ENCODE measurements at places on chromosomes 3 and 15. TPM values are rescaled to one million over a fixed set of nuclear protein-coding genes. Genes with fewer than 3 reads are reported as not detected.

- no peak for DNase-seq
- no peaks in the 10 kb centered on the region for H3K27me3 ChIP-seq
- H3K4me3 ChIP-seq = no peak overlapping the region
- H3K36me3 ChIP-seq = no peaks in the 10 kb centered on the region
- no peak overlapping the region for H3K27ac ChIP-seq
These were observed 14.2 kb upstream of the ANKDD1A start for GRCh38 chr15:64897345-64897985.

- no peaks in the 10 kb centered on the region for H3K36me3 ChIP-seq
- peaks cover 14% of the 10 kb centered on the region for H3K4me1 ChIP-seq
- no peak for DNase-seq
- H3K4me3 ChIP-seq = peak overlapping the region; percentile 84
These were observed 1.3 kb downstream of the PIK3CA start for GRCh38 chr3:179149406-179149867.

- no peaks in the 10 kb centered on the region for H3K27me3 ChIP-seq
- H3K27ac ChIP-seq = no peak overlapping the region
- H3K36me3 ChIP-seq = no peaks in the 10 kb centered on the region
- no peak for DNase-seq
These were observed 25.3 kb downstream of the EPHB3 start for GRCh38 chr3:184586851-184587250.

DNA sequence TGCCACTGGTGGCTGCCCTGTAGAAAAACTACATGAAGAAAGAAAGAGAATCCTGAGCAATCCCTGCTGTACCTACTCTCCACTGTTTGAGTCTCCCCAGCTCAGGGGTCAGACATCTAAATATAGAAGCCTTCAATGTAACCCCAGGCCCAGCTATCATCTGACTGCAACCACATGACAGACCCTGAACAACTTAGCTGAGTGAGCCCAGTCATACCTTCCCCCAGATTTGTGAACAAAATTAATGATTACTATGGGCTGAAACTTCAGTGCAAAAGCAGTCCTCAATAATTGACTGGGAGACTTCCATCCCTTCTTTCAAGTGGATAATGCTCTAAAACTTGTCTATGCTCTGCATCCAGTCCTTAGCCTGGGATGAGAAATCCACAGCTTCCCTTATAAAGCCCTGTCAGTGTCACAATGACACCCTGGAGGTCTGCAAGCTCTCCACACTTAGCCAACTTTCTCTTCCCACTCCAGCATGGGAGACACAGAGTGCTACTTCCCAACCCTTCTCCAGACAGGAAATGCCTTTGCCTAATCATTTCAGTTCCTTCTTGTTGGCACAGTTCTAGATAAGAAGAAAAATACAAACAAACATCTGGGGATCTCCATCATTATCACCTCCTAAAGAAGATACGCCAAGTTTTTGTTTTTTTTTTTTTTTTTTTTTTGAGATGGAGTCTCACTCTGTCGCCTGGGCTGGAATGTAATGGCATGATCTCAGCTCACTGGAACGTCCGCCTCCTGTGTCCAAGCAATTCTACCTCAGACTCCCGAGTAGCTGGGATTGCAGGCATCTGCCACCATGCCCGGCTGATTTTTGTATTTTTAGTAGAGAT is 198.5 kb upstream of the GADL1 start:
- H3K36me3 ChIP-seq = no peaks in the 10 kb centered on the region
- no peak overlapping the region for H3K27ac ChIP-seq
- no peak for DNase-seq
- H3K4me3 ChIP-seq = no peak overlapping the region

DNA sequence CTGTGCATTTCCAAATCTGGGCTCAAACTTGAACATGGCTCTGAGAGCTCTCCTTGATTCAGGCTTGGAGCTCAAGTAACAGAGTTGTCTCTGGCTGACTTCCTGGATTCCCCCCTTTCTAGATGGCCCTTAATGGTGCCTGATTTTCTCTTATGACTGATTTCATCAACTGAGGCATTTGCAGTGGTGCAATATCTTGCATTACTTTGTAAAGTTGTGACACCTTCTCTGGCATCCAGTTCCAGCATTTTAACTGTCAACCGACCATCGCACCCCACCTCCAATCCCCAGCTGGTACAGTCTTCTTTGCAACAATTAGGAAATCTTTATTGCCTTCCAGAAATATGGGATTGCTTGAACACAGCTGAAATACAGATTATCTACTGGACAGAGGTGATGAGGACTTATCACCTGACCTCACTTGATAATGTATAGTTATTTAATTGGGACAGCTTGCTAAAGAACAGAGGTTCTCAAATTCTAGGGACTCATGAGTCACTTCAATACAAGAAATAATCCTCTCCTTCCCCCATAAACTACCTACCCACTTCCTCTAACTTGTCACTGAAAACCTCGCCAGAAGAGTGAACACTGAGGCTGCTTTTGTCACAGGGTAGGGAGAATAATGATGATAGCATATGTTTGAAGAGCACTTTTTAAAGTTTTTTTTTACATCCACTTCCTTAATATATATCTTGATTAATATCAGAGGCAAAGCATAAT is 41.8 kb downstream of the FILIP1L start:
- H3K27ac ChIP-seq = no peak overlapping the region
- H3K4me1 ChIP-seq = no peaks in the 10 kb centered on the region
- H3K27me3 ChIP-seq = no peaks in the 10 kb centered on the region
- H3K36me3 ChIP-seq = no peaks in the 10 kb centered on the region
- no peak overlapping the region for H3K4me3 ChIP-seq
- no peak for DNase-seq

DNA sequence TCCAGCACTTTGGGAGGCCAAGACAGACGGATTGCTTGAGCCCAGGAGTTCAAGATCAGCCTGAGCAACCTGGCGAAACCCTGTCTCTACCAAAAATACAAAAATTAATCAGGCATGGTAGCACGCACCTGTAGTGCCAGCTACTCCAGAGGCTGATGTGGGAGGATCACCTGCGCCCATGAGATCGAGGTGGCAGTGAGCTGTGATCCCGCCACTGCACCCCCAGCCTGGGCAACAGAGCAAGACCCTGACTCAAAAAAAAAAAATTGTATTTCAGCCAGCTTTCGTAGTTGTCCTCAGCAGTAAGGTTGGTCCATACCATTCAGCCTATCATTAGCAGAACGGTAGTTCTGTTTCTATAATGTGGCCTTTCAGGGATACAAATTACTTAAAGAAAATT is 66.6 kb upstream of the FURIN start:
- H3K4me1 ChIP-seq = no peaks in the 10 kb centered on the region
- no peak overlapping the region for H3K27ac ChIP-seq
- H3K36me3 ChIP-seq = peaks cover 6% of the 10 kb centered on the region

DNA sequence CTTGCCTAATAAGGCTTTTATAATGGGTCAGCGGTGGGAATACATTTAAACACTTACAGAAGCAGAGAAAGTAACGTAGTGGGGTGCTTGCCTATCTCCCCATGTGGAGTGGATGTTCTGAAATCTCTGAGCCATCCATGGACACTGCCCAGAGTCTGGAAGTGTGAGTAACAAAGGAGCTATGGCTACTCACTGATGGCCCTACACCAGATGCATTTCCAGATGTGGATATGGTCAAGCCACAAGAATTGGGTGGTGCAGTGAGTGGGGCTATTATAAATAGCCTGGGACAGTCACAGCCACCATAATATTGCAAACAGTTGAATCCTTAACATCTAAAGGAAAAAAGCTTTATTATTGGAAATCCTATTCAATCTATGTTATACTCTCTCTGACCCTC is 96.6 kb downstream of the CGNL1 start:
- H3K4me3 ChIP-seq = no peak overlapping the region
- no peak overlapping the region for H3K27ac ChIP-seq
- no peaks in the 10 kb centered on the region for H3K27me3 ChIP-seq
- no peaks in the 10 kb centered on the region for H3K36me3 ChIP-seq
- DNase-seq = no peak

TM4SF1 gene
- total RNA-seq = 0.66 TPM

DNA sequence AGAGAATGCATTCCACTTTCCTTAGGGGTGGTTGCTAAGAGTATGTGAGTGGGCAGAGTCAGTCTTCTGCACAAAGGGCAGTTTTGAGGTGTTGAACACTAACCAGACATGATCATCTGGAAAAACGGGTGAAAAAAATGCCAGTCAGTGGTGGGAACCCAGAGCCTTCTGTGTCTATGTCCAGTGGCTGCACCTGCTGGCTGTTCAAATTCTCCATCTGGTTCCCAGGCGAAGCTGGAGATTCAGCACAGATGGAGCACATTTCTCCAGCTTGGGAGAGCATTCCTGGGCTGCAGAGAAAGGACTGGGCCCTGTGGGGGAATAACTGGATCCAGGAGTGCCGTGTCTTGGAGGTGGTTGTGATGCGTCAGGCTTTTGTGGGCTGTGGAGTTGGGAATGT is 74.1 kb downstream of the TRAK1 start:
- H3K27me3 ChIP-seq = no peaks in the 10 kb centered on the region
- H3K4me3 ChIP-seq = no peak overlapping the region
- no peak overlapping the region for H3K27ac ChIP-seq
- peaks cover 6% of the 10 kb centered on the region for H3K4me1 ChIP-seq

ACOX2 gene
- 12.8 TPM for total RNA-seq

GRCh38 chr3:34237946-34238345 is 439.5 kb downstream of the PDCD6IP start:
- no peak overlapping the region for H3K4me3 ChIP-seq
- H3K27ac ChIP-seq = no peak overlapping the region
- H3K27me3 ChIP-seq = 0 out of 2 replicates have a peak, but pooled peaks cover 9% of the 10 kb centered on the region

- H3K4me3 ChIP-seq = peak overlapping the region; percentile 31
- no peak for DNase-seq
These were observed 1.6 kb downstream of the PTX3 start for GRCh38 chr3:157438194-157438730.

All from HCT116 (cell line).